Naive thymus-derived CD4-positive, alpha-beta T cell (primary cell): ENCODE measurements at places on chromosomes 5 and 9.

- H3K27me3 ChIP-seq: no peaks in the 10 kb centered on the region
- H3K4me3 ChIP-seq: no peak overlapping the region
- DNase-seq: peak; percentile 4
- no peaks in the 10 kb centered on the region for H3K4me1 ChIP-seq
- H3K27ac ChIP-seq: no peak overlapping the region
Measured at GRCh38 chr5:179128041-179128365, 67.8 kb downstream of the ZNF354C start.

GRCh38 chr5:10702040-10702629 is 58.9 kb downstream of the DAP start:
- no peak overlapping the region for H3K27ac ChIP-seq
- no peak for DNase-seq
- H3K4me1 ChIP-seq: peaks cover 14% of the 10 kb centered on the region
- no peak overlapping the region for H3K4me3 ChIP-seq

- no peaks in the 10 kb centered on the region for H3K27me3 ChIP-seq
- no peak for DNase-seq
- H3K4me3 ChIP-seq: no peak overlapping the region
- H3K27ac ChIP-seq: no peak overlapping the region
- H3K36me3 ChIP-seq: no peaks in the 10 kb centered on the region
Measured at GRCh38 chr9:16732546-16732945, 137.9 kb downstream of the BNC2 start.

DNA sequence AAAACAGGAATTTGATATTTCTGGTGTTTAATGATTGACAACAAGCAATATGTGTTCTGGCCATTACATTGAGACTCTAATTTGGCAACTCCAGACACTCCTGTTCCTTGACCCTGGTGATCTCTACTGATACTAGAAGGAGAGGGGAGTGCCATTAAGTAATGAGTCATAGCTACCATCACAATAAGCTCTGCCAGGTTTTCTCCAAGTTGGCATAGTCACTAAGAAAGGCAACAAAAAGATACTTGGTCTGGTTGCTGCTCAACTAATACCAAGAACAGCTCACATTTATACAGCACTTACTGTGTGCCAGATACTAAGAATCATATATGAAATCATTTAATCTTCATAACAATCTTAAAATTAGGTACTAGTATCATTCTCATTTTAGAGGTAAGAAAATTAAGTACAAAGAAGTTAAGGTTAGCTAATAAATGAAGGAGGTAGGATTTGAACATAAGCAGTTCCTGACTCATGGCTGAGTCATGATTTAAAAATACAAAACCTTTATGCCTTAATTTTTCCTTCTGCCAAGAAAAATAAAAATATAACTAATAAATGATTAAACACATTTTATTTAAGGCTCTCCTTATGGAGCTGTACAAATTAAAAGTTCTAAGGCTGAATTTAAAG is 19.9 kb upstream of the PRXL2C start:
- H3K36me3 ChIP-seq: no peaks in the 10 kb centered on the region
- DNase-seq: no peak
- H3K27ac ChIP-seq: no peak overlapping the region
- no peaks in the 10 kb centered on the region for H3K27me3 ChIP-seq
- H3K4me1 ChIP-seq: no peaks in the 10 kb centered on the region

DNA sequence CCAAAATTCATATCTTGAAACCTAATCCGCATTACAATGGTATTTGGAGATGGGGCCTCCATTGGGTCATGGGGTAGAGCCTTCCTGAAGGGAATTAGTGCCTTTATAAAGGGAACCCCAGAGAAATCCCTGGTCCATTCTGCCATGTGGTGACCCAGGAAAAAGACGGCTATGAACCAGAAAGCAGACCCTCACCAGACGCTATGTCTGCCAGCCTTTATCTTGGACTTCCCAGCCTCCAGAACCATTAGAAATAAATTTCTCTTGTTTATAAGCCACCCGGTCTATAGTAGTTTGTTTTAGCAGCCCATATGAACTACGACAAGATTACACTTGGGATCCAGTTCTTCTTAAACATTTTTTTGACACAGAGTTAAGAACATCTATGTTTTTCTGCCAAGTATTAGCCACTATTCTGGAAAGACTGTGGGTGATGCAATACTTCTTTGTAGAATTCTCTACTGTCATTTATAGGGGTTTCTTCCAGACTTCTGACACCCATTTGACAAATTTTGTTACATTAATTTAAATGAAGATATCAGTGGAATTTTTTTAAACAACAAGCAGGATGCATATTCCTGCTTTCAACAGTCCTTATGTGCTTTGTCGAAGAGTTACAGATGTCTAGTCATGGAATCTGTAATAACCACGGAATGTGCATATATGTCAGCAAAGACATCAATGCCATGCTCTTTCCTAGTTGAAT is 572.4 kb downstream of the NR2F1-AS1 start:
- no peak overlapping the region for H3K27ac ChIP-seq
- no peaks in the 10 kb centered on the region for H3K27me3 ChIP-seq
- H3K4me3 ChIP-seq: no peak overlapping the region
- H3K4me1 ChIP-seq: no peaks in the 10 kb centered on the region
- no peaks in the 10 kb centered on the region for H3K36me3 ChIP-seq
- no peak for DNase-seq

DNA sequence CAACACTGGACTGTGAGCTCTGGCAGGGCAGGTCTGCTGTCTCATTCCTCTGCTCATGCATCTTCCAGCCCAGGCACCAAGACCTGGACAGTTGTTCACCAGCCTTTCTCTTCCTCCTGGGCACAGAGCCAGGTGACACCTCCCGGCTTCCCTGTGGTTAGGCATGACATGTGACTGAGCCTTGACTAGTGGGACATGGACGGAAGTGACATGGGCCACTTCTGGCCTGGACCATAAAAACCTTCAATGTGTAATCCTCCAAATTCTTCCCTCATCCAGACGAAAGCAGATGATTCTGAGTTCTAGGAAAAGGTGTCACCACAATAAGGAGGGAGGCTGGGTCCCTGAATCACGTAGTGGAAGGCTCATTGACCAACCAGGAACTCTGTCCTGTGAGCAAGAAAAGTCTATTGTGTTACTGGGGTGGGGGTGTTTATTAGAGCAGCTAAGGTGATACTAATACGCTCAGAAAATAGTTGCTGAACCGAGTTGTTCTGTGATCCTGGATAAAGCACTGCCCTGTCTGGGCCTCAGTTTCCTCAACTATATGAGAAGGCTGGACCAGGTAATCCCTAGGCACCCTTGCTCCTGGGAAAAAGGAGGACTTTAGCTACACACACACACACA is 26.6 kb upstream of the CRB2 start:
- no peak overlapping the region for H3K27ac ChIP-seq
- no peak for DNase-seq
- H3K27me3 ChIP-seq: no peaks in the 10 kb centered on the region
- no peaks in the 10 kb centered on the region for H3K36me3 ChIP-seq

- no peaks in the 10 kb centered on the region for H3K4me1 ChIP-seq
- no peaks in the 10 kb centered on the region for H3K27me3 ChIP-seq
- no peak overlapping the region for H3K4me3 ChIP-seq
- no peak for DNase-seq
- no peaks in the 10 kb centered on the region for H3K36me3 ChIP-seq
Measured at GRCh38 chr9:77547106-77547730, 100.9 kb downstream of the GNA14 start.

- no peak overlapping the region for H3K4me3 ChIP-seq
- H3K27me3 ChIP-seq: peaks cover 65% of the 10 kb centered on the region
- peaks cover 5% of the 10 kb centered on the region for H3K4me1 ChIP-seq
- DNase-seq: no peak
Measured at GRCh38 chr5:73442996-73443627, 5.5 kb downstream of the FOXD1 start.

- H3K27ac ChIP-seq: no peak overlapping the region
- no peak for DNase-seq
- no peak overlapping the region for H3K4me3 ChIP-seq
- no peaks in the 10 kb centered on the region for H3K36me3 ChIP-seq
- H3K27me3 ChIP-seq: no peaks in the 10 kb centered on the region
Measured at GRCh38 chr5:82982846-82983245, 94.3 kb downstream of the TMEM167A start.

DNA sequence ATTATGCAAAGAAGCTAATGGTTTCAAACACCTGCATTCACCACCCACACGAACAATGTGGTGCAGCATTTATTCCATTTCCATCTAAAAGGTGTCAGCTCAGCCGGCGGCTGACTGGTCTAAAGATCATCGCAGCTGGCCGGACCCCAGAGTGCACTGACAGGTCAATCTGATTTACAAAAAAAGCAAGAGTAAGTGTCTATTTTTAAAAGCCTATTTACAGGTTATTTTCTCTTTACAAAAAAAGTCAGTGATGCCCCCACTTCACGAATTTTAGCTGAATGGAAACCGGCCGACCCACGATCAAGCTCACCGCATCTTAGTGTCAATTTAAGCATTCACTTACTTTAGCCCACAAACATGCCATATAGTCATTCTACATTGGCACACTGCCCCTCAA is 58.3 kb downstream of the SEMA4D start:
- H3K4me3 ChIP-seq: no peak overlapping the region
- peak overlapping the region; percentile 72 for H3K27ac ChIP-seq
- H3K27me3 ChIP-seq: no peaks in the 10 kb centered on the region
- peaks cover 85% of the 10 kb centered on the region for H3K4me1 ChIP-seq
- DNase-seq: no peak

DNA sequence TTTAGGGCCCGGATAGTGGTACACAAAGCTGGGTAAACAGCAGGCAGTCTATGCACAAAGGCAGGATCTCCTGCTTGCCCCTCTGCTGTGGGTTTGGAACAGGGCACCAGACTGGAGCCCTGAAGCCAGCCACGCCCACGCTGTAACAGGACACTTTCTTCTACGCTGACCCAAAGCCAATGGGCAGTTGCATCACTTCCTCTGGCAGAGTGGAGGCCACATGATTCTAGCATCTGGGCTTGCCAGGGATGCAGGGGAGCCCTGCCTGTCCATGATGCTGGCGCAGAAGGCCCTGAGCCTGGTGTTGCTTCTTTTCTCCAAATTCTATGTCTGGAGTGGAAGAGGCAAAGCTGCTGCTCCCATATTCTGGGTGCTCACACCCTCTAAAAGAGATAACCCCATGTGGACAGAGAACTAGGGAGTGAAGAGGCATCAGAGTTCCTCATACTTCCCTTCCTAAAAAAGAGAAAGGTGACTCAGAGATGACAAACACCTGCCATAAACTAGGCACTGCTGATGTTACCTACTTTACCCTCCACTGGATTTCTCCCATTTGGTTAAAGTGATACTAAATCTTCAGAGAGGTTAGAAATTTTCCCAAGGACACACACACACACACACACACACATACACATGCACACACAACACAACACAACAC is 260.3 kb upstream of the KLF4 start:
- no peaks in the 10 kb centered on the region for H3K4me1 ChIP-seq
- DNase-seq: peak; percentile 9
- no peaks in the 10 kb centered on the region for H3K36me3 ChIP-seq
- H3K27ac ChIP-seq: no peak overlapping the region
- no peaks in the 10 kb centered on the region for H3K27me3 ChIP-seq

- H3K27ac ChIP-seq: no peak overlapping the region
- no peaks in the 10 kb centered on the region for H3K4me1 ChIP-seq
- no peak overlapping the region for H3K4me3 ChIP-seq
- DNase-seq: no peak
Measured at GRCh38 chr5:59673438-59674058, 220.0 kb downstream of the PDE4D start.

DNA sequence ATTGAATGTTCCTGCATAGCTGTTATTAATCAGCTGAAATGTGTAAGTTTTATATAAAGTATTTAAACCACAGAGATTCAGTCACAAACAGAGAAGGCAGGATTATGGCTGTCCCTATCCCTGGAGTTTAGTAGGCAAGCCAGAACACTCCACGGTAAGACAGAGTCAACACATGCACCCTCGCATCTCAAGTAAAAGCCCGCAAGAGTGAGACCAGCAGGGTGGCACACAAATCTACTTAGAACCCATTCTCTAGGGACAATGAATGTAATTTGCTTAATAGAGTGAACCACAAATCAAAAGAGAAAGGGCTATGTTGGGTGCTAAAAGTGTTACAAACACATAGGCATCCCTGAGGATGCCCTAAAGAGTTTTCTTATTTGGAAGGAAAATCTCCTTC is 35.1 kb downstream of the LPAR1 start:
- H3K27me3 ChIP-seq: no peaks in the 10 kb centered on the region
- H3K4me3 ChIP-seq: no peak overlapping the region
- no peaks in the 10 kb centered on the region for H3K36me3 ChIP-seq
